HT1080 (cell line): ENCODE measurements at places on chromosomes 5 and 9.

DNA sequence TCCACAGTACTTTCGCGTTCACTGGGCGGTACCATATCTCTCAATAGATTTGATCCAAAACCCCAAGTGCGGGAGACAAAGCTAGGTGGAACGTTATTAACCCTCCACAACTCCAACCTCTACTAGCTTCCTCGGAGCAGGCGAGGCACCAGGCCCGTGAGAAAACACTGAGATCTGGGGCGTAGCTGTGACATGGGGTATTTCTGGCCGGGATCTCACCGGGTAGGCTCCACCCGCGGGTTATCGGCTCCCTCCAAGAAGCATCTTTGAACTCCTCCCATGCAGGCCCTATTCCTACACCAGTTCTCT lies 350 bp upstream of the SLC25A46 start:
- DNase-seq: no peak

DNA sequence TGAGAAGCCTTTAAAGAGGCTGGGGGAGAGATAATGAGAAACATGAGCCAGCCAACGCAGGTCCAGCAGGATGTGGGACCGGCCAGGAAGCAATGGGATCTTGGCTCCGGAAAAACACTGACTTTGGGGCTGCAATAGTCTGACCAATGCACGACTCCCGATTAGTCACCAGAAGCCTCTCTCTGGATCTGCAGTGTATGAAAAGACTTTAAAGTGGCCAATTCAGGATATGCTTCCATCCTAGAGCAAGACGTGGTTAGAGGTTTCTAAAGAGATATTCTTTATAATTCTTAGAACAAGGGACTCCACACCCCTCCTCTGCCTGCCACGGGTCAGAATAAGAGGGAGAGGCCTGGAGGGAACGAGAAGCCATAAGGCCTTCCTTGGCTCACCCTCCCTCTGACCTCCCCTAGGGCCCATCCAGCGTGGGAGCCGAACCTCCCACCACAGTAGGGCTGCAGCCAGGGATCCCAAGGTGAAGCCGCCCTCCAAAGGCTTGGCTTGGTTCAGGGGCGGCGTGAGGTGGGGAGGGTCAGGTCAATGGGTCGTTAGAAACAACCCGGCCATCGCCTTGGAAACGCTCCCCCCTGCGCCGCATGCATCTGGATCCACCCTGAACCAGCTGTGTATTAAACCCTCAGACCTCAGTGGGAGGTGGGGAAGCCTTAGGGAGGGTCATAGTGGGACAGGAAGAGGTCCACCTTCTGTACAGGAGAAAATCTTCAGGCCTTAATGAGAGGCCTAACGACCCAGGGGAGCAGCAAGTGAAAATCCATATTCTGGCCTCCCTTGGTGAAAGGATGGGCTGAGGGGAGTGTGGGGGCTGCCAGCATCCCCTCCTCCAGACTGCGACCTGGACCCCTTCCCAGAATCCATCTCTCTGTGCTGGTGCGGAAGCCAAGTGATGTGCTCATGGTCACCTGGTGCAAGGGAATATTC lies 11.1 kb downstream of the FGF1 start:
- DNase-seq: peak; percentile 95

DNA sequence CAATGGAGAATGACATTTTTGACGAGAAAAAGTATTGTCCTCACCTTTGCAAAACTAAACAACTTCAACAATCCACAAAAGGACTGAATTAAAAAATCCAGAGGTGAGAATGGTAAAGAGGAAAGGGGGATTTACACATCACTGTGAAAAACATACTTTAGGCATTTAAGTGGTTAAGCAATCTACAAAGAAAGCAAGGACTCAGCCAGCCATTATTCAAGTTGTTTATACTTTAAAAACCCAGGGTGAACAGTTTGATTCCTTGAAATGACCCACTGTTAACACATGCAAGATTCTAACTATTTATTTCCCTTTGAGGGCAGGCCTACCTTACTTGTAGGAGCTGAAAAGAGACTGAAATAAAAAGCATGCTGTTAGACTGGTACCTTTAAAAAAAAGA lies 29.3 kb downstream of the TUT7 start:
- DNase-seq: no peak

GRCh38 chr9:98807814-98808195 lies 335 bp downstream of the GALNT12 start:
- DNase-seq: no peak

DNA sequence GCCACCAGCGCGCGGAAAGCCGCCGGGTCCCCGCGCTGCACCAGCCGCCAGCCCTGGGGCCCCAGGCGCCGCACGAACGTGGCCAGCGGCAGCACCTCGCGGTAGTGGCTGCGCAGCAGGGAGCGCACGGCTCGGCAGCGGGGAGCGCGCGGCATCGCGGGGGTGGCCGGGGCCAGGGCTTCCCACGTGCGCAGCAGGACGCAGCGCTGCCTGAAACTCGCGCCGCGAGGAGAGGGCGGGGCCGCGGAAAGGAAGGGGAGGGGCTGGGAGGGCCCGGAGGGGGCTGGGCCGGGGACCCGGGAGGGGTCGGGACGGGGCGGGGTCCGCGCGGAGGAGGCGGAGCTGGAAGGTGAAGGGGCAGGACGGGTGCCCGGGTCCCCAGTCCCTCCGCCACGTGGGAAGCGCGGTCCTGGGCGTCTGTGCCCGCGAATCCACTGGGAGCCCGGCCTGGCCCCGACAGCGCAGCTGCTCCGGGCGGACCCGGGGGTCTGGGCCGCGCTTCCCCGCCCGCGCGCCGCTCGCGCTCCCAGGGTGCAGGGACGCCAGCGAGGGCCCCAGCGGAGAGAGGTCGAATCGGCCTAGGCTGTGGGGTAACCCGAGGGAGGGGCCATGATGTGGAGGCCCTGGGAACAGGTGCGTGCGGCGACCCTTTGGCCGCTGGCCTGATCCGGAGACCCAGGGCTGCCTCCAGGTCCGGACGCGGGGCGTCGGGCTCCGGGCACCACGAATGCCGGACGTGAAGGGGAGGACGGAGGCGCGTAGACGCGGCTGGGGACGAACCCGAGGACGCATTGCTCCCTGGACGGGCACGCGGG lies at the start of gene TERT:
TSS of gene TERT (minus strand) at position 234 of the 815 bp plus-strand sequence. CDS start at position 155, 79 bp downstream.
- DNase-seq: peak; percentile 58

- DNase-seq: peak; percentile 2
Observed at GRCh38 chr9:8980496-8981013, 1181.0 kb upstream of the DMAC1 start.

- DNase-seq: no peak
Observed at GRCh38 chr5:41763574-41763973, 106.7 kb downstream of the OXCT1 start.

DNA sequence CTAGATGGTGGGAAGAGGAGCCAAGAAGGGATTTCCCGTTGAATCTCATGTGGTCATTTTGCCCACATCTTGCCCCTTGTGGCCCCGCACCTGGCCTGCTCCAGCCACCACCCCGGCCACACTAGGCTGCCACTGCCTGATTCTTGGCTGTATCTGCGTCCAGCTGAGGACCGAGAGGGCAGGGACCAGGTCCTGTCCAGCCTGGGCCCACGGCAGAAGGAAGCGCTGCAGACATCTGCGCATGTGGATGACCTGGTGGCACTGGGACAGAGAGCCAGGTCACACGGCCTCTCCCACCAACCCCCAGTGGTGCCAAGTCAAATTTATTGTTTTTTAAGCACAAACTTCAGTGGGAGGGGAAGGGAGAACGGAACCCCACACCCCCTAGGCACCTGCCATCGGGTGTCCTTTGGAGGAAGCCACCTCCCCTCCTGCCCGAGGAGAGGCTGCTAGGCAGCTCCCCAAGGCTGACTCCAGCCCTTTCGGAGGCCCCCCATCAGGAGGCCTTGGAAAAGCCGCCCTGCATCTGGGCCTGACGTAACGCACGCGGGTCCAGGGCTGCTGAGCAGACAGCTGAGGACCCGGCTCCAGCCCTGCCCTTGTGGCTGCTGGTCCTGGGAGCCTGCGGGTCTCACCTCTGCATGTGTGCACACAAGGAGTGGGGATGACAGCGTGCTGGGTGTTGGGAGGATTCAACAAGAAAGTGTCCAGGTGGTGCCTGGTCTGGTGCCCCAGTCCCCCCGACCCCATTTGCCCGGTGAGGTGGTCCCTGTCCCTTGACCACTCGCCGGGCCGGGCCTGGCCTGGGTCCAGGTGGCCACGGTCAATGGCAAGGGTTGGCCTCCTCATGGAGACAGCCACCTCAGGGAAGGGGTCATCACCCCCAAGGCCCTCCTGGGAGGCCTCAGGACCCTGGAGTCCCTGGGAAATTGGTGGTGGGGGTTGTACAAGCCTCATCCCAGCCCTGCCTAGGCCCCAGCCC lies 5.9 kb upstream of the QRFP start:
- no peak for DNase-seq

DNA sequence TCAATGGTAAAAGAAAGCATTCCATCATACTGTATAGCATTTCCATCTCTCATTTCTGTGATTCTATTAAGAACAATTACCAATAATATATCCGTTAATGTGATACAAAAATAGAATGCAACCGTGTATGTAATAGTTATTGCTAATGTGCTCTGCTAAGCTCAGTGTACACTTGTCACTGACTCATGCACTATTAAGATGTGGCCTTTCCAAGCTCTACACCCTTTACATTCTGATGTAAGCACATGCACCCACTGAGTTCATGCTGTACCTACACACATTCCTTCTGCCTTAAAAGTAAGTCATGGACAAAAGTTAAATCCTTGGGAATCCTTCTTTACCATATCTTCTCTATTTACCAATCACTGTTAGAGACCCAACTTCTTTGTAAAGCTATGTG lies 319.1 kb downstream of the ZSWIM6 start:
- DNase-seq: no peak
